ENCODE measurements at places on chromosomes 13 and 19.
A peak's percentile ranks its signal among the peaks of the same experiment; 100 is the strongest.

GRCh38 chr19:8413629-8413995, 507 bp downstream of the MARCHF2 start:
- no peak for DNase-seq

- no peak for DNase-seq
Observed at GRCh38 chr19:56076498-56076897, 44.6 kb downstream of the ZNF787 start.

GRCh38 chr13:102798581-102799425, at the start of the genes BIVM and POGLUT2:
BIVM (plus strand) TSS chr13:102799119; CDS start chr13:102807268, 8,149 bp downstream.
POGLUT2 (minus strand) TSS chr13:102798976; CDS start chr13:102798670, 306 bp downstream.
- peak; percentile 53 for DNase-seq

- no peak for DNase-seq
Observed at GRCh38 chr13:79988573-79988972, 352.4 kb downstream of the SPRY2 start.

DNA sequence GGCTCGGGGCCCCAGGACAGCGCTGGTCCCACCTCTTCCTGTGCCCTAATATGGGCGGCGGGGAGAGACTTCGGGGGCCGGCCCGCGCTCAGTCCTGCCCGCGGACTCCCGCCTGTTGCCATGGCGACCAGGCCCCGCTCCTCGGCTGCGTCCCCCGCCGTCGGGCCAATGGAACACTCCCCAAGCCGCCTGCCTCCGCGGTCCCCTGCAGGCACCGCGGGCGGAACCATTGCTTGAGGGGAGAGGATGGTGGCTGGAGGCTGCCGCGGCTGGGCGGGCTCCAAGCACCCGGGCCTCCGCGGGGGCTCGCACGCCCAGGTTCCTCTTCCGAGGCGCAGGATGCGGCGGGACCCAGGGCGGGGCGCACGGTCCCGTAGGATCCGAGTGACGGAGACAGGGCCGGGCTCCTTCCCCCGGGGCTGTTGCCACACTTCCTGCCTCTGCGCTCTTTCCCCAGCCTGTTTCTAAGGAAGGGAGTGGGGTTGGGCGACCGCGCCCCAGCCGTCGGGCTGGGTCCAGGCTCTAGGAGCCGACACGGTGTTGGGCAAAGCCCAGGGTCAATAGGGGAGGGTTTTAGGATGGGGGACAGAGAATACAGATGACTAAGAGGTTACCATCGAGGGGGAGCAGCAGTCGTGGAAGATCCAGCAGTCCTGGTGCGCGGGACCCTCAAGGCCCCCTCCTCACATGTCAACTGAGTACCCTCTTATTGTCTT, 1.2 kb upstream of the JUNB start:
- peak; percentile 84 for DNase-seq
